Activated CD4-positive, alpha-beta T cell treated with anti-CD3 and anti-CD28 coated beads for 36 hours (primary cell): ENCODE measurements at places on chromosomes 16 and 17. TPM values are rescaled to one million over a fixed set of nuclear protein-coding genes. Genes with fewer than 3 reads are reported as not detected.
A peak's percentile ranks its signal among the peaks of the same experiment; 100 is the strongest.

- H3K27ac ChIP-seq = no peak overlapping the region
- DNase-seq = no peak
- H3K27me3 ChIP-seq = peaks cover 11% of the 10 kb centered on the region
- no peak overlapping the region for H3K4me3 ChIP-seq
- no peaks in the 10 kb centered on the region for H3K4me1 ChIP-seq
These were observed 120.6 kb downstream of the COPRS start for GRCh38 chr17:31738488-31738887.

DNA sequence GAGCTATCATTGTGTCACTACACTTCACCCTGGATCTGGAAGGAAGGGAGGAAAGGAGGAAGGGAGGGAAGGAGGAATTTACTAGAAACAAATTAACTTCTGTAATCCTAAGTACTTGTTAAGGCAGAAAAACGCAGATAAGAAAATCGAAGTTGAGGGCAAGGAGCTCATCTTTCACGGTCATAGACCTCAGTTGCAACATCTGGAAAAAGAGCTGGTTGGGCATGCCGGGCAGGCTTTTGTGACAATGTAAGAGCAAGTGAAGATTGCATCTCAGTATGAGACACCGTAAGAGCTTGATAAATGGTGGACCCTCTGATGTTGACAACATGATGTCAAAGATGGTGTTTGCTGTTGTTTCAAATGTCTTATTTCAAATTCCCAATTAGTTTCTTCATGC, 721.5 kb downstream of the MAF start:
- no peak for DNase-seq
- H3K27ac ChIP-seq = no peak overlapping the region
- H3K4me1 ChIP-seq = peaks cover 3% of the 10 kb centered on the region
- no peaks in the 10 kb centered on the region for H3K36me3 ChIP-seq
- no peak overlapping the region for H3K4me3 ChIP-seq

DNA sequence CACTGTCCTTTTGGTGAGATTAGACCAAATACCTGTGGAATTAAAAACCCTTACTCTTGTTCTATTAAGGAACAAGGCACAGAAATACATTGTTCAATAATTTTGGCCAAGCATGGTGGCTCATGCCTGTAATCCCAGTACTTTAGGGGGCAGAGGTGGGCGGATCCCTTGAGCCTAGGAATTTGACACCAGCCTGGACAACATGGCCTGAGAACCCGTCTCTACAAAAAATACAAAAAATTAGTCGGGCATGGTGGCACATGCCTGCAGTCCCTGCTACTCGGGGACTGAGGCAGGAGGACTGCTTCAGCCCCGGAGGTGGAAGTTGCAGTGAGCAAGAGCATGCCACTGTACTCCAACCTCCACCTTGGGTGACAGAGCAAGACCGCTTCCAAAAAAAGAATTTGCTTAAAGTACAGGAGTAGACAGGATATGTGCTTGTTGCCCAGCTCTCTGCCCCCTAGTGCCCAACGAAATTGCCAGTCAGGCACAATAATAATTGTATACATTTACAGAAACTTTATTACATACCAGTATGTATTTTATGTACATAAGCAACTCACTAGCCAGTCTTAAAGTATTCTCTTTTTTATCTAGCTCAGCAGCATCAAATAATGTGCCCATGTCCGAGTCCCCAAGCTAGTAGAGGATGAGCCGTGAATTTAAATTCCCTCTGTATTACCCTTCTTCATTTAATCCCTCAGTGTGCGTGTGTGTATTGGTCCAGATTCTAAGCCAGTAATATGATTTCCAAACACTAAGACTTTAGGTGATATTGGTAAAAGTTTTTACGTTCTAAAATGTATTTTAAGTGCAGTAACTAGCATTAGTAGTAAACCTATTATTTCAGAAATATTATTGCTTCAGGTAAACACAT, 1.4 kb downstream of the THUMPD1 start:
- H3K4me1 ChIP-seq = peaks cover 40% of the 10 kb centered on the region
- peak; percentile 47 for DNase-seq
- H3K4me3 ChIP-seq = peak overlapping the region; percentile 92
- H3K36me3 ChIP-seq = peaks cover 34% of the 10 kb centered on the region

DNA sequence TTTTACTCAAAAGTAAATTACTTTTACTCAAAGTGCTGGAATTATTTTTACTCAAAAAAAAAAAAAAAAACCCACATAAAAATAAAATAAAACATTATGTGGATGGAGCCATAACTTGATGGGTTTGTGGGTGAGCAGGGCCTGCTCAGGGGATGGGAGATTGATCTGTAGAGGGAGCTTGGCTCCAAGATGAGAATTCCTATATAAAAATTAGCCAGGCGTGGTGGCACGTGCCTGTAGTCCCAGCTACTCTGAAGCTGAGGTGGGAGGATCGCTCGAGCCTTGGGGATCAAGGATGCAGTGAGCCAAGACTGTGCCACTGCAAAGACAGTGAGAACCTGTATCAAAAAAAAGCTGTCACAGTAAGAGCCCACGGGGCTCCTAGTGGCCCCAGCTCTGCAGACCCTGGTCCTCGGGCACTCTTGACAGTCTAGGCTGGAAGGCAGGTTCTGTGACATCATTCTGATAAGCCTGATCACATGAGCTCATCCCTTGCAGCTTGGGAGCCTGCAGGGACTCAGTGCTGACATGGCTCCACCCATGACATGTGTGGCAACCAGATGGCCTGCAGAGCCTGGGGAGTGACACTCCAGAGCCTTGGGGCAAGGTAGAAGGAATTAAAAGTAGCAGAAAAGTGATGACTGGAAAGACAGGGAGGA, 42.5 kb downstream of the ST3GAL2 start:
- H3K36me3 ChIP-seq = no peaks in the 10 kb centered on the region
- H3K4me3 ChIP-seq = no peak overlapping the region
- no peaks in the 10 kb centered on the region for H3K27me3 ChIP-seq
- no peak overlapping the region for H3K27ac ChIP-seq

DNA sequence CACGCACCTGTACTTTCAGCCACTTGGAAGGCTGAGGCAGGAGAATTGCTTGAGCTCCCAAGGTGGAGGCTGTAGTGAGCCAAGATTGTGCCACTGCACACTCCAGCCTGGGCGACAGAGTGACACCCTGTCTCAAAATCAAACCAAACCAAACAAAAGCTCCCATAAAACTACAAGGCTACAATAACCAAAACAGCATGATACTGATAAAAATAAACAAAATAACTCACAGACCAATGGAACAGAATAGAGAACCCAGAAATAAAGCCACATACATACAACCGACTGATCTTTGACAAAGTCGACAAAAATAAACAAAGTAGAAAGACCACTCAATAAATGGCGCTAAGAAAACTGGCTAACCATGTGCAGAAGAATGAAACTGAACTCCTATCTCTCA, 37.2 kb downstream of the BRD7 start:
- H3K4me1 ChIP-seq = peaks cover 71% of the 10 kb centered on the region
- H3K27me3 ChIP-seq = no peaks in the 10 kb centered on the region
- no peak overlapping the region for H3K27ac ChIP-seq
- peaks cover 49% of the 10 kb centered on the region for H3K36me3 ChIP-seq
- DNase-seq = no peak

GRCh38 chr17:61331886-61332285, 67.8 kb upstream of the TBX2 start:
- H3K27me3 ChIP-seq = no peaks in the 10 kb centered on the region
- no peak overlapping the region for H3K4me3 ChIP-seq
- DNase-seq = no peak
- H3K4me1 ChIP-seq = peaks cover 3% of the 10 kb centered on the region

Gene MYH2
- total RNA-seq = not detected
